ENCODE measurements at places on chromosomes 11 and 22.

- DNase-seq = no peak
These were observed 52.3 kb downstream of the RASSF10 start for GRCh38 chr11:13061294-13061990.

DNA sequence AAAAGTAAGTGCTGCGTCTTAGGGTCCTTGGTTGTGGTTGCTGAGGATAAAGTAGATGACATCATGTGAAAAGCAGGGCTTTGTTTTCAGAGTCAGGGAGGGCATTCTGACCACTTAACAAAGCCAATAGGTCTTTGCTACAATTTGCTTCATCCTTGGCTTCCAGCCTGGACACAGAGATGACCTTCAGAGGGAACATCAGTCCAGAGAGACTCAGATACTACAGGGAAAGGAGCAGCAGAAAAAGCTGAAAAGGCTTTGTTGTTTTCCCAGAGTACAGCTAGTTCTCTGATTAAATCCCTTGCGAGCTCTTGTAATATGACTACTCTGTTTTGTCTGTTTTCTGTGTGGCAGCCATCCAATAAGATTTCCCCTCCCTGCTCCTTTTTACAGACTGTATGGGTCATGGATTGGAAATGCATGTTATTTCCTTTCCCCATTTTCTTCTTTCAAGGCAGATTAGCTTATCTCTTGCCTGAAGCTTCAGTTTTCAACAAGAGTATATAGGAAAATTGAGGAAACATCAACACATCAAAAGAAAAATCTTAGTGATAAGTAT is 31.9 kb downstream of the ATG13 start:
- no peak for DNase-seq

GRCh38 chr11:103499710-103500340 is 390.6 kb downstream of the DYNC2H1 start:
- DNase-seq = no peak

- no peak for DNase-seq
These were observed 58.2 kb upstream of the DRD2 start for GRCh38 chr11:113533425-113533698.

- no peak for DNase-seq
These were observed 23.3 kb downstream of the ARL14EP start for GRCh38 chr11:30346068-30346688.

All from C1 segment of cervical spinal cord (tissue), 14 donors.